Epithelial cell of proximal tubule (primary cell): ENCODE measurements at places on chromosomes 5 and 9. TPM values are rescaled to one million over a fixed set of nuclear protein-coding genes. Genes with fewer than 3 reads are reported as not detected.

DNA sequence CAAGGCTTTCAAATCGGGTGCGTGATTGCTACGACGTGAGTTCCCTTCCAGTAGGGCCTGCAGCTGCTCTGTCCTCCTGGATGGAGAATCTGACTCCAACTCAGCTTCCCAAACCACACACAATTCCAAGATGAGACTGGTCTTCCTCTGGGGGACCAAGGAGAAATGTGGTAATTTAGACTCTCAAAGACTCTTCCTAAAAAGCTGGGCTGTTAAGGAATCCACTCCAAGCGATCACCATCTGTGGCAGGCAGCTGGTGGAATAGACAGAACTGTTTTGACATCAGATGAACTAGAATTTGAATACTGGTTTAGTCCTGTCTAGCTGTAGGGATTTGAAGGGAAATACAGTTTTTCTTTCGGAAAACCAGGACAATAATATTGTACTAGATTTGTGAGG is 130.7 kb upstream of the KLF4 start:
- DNase-seq, result no peak

GRCh38 chr5:83837265-83837907 is 116.7 kb upstream of the HAPLN1 start:
- no peak for DNase-seq

DNA sequence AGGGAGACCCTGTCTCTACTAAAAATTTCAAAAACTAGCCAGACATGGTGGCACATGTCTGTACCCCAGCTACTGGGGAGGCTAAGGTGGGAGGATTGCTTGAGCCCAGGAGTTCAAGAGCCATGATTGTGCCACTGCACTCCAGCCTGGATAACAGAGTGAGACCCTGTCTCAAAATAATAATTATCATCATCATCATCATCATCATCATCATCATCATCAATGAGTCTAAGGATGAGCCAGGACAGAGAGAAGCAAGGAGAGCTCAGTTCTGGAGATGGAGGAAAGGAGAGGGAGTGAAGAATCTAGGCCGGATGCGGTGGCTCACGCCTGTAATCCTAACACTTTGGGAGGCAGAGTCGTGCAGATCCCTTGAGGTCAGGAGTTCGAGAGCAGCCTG is 36.7 kb upstream of the MATR3 start:
- no peak for DNase-seq

DNA sequence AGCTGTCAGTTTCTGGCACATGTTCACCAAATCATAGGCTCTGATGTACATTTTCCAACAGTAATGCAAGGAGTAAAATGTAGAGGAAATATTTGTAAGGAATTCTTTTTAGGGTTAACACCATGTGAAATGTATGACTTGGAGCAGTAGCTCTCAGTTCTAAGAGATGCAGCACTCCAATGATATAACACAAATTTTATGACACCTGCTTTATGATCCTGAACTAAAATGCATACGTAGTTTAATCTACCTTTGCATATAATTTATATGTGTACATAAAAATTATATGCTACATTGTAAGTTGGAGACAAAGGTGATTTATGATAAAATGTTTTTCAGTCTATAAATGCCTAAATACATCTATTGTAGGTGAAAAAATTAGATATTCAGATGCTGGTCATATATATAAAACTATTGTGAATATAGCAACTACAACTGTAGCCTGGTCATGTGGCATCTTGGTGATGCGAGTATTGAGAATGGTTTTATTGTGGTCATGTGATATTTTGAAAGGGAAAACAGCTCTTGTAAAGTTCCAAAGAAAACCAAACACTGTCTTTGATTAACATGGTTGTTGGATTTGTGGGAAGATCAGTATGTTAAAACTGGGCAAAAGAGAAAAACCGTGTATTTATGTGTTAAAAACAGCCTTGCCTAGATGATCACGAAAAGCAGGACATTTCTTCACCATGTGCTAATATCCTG is 171.0 kb downstream of the TRIO start:
- no peak for DNase-seq

GRCh38 chr5:149490599-149491485 is 60.4 kb downstream of the CSNK1A1 start:
- no peak for DNase-seq

DNA sequence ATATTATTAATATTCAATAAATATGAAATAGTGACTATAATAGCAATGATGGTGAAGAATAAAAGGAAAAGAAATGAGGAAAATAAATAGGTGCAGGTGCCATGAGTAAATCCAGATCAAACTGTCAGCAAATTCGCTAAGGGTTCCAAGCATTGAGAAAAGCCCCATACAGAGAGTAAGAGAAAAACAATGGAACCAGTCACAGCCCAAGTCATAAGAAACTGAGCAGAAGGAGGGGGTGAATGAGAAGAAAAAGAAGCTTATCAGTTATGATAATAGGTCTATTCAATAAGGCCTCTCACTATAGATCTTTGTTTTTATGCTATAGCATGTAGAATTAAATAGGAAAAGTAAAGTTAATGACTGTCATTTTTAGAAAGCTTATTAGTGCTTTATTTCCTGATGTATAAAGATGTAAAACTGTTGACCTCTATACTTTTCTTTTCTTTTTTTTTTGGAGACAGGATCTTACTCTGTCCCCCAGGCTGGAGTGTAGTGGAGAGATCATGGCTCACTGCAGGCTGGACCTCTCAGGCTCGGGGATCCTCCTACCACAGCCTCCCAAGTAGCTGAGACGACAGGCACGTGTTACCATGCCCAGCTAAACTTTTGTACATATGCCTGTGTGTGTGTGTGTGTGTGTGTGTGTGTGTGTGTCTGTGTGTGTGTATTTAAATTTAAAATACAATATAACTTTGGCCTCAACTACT is 72.4 kb downstream of the FYB1 start:
- no peak for DNase-seq

DNA sequence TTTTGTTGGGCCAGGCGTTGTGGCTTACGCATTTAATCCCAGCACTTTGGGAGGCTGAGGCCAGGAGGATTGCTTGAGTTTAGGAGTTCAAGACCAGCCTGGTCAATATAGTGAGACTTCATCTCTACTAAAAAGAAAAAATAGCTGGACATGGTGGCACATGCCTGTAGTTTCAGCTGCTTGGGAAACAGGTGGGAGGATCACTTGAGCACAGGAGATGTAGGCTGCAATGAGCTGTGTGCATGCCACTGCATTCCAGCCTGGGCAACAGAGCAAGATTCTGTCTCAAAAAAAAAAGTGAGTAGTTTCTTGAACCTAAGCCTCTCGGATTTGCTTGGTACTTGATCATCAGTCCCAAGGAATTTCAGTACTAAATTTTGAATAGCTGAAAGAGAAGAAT is 26.9 kb downstream of the G3BP1 start:
- DNase-seq, result no peak

- no peak for DNase-seq
Measured at GRCh38 chr9:113481176-113481787, 17.8 kb downstream of the RGS3 start.

DNA sequence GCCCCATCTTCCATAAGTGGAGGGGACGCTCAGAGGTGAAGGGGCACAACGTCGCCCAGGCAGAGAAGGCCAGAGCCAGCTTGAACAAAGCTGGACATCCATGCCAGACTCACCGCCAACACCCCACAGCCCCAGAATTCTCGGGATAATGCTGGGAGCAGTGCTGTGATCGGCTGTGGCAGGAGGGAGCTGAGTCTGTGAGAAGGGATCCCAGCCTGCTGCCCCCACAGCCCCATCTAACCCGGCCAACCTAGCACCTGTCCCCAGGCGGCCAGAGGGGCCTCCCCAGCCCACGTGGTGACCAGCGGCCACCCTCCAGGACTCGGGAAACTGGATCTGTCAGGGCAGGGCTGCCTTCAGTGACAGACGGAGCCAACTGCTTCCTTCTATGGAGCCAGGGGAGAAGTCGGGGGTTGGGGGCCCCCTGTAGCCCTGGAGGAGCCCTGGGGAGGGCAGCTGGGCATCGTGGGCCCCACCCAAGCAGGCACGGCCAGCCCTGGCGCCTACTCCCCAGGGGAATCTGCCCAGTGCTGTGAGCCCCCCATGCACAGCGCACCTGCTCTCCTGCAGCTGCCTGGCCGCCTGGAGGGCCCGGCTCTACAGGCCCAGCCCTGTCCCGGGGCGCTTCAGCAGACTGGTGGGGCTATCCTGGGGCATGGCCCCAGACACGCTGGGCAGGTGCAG is 6.0 kb downstream of the BRD3 start:
- no peak for DNase-seq

- no peak for DNase-seq
Measured at GRCh38 chr5:167180906-167181305, 1110.5 kb upstream of the WWC1 start.

DNA sequence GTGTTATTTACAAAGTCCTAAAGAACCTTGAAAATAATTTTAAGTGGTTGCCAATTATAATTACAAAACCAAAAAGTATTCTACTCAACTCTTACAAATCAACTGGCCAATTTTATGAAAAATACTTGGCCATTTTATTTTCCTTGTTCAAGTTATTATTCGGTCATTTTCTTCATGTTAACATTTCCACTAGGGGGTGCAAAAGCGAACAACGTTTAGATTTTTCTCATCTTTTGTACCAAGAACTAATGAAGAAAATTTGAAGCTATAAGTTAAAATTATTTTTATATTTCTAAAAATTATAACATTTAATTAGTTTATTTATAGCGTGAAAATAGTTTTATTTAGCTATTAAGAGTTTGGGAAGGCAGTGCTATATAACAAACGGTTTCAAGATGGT is 1453.3 kb downstream of the MAT2B start:
- no peak for DNase-seq

DNA sequence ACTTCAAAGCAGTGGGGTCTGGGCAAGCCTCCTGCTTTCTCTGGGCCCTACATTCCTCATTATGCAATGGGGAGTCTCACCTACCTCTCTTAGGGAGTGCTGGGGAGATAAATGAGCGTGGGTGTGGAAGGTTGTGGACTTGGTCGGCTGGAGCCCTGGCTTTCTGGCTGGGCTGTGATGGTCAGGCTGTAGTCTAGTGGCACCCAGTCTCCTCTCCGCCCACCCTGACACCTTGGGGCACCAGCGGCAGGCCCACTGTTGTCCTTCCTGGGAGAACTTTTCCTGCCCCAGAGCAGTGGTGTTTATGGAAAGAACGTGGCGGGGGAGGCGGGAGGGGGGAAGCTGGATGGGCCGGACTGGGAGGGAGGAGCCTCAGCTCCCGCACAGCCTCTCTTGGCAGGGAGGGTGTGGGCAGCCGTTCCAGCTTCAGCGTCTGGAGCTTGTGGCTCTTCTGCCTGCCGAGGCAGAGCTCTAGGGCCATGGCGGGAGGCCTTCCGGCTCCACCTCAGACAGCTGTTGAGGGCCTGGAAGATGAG is 4.1 kb downstream of the PTGS1 start:
- no peak for DNase-seq

- DNase-seq, result no peak
Measured at GRCh38 chr5:169637549-169638121, 560 bp downstream of the DOCK2 start.

DNA sequence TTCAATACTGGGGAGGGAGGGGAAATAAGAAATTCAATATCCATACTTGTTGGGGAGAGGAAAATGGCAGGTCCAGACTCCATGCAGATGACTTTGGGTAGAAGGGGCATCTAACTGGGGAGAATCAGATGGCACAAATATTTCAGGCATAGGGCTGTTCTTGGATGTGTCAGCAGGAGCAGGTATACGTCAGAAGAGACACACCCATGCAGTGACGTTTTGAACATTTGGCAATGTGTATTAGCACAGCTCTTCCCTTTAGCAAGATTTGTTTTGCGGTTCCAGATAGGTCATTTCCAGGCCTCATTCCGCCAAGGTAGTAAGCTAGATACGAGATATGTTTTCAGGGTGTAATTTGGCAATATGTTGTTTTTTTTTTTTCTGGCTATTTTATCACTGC is 187.2 kb upstream of the CDH10 start:
- DNase-seq, result no peak

DNA sequence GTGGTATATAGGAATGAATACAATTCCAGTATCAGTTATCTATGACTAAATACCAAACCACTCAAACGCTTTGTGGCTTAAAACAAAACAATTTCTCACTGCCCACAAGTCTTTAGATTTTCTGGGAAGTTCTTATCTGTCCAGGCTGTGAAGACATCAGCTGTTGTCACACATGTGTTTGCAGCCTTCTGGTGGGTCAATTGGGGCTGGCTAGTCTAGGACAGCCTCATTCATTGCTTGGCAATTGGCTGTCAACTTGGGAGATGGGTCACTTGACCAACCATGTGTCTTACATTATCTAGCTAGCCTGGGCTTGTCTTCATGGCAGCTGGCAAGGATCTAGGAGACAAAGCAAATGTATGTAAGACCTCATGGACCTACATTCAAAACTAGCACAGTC is 53.8 kb upstream of the PAPPA start:
- no peak for DNase-seq

- no peak for DNase-seq
Measured at GRCh38 chr9:38724754-38725153, 4.8 kb upstream of the FAM240B start.

DNA sequence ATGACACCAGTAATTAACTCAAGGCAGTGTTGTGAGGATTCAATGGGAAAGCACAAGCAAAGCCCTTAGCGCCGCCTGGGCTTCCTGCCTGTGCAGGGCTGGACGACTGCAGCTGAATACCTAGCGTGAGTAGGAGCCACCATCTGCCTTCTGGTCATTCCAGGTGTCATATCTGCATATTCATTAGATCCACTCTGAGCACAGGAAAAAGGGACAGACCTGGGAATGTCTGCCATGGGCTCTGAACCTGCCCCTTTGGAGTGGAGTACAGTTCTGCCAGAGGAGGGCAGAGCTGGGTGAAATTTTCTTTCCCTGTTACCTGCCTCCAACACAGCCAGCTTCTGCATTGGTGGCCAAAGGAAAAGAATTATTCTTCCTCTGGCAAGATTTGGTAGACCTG is 298.8 kb downstream of the NSG2 start:
- DNase-seq, result no peak

DNA sequence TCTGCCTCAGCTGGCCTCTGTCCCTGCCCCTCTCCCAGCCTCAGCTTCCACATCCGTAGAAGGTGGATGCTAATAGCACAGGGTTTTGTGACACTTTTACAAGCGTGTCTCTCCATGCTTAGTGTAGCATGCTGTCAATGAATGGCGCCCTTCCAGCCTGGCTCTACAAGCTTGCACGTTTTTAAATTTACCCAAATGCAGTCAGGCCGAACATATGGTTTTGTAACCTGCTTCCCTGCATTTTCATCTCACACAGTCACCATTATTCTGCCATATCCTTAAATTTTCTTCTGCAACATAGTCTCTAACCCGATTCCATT is 28.8 kb downstream of the FAM163B start:
- DNase-seq, result no peak

DNA sequence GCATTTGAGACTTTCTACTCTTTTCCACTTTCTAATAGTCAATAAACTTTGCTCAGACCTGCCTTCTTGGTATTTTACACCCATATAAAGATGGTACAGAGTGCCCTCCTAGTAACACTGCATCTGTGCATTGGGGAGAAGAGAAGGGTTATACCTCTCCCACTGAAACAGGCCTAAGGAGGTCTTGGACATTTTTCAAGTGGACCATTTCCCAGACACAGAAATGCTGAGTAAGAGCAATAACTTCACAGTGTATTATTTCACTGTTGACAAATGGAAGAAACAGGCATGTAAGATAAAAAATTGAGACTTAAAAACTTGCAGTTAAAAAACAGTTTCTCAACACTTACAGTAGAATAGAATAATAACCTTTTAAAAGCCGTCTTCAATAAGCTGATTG is 1224.0 kb upstream of the CDH18 start:
- no peak for DNase-seq

- no peak for DNase-seq
Measured at GRCh38 chr5:111415053-111415452, 97.3 kb downstream of the STARD4 start.

PCDHA1 gene
- total RNA-seq, result not detected in 2 replicates

LHX3 gene
- total RNA-seq, result not detected in 2 replicates

NUTM2G gene
- total RNA-seq, result not detected in 2 replicates

FYB1 gene
- total RNA-seq, result not detected in 2 replicates

CCDC171 gene
- 0.92 and 0.94 TPM in 2 replicates for total RNA-seq

GABRA1 gene
- not detected in 2 replicates for total RNA-seq

ENC1 gene
- total RNA-seq, result 65.8 and 90.5 TPM in 2 replicates
